ENCODE measurements at places on chromosomes 7 and 10.

GRCh38 chr7:92716825-92717580 is 119.4 kb downstream of the CDK6 start:
- no peak for DNase-seq

GRCh38 chr7:18534481-18534880 is 38.9 kb downstream of the HDAC9 start:
- DNase-seq, result no peak

DNA sequence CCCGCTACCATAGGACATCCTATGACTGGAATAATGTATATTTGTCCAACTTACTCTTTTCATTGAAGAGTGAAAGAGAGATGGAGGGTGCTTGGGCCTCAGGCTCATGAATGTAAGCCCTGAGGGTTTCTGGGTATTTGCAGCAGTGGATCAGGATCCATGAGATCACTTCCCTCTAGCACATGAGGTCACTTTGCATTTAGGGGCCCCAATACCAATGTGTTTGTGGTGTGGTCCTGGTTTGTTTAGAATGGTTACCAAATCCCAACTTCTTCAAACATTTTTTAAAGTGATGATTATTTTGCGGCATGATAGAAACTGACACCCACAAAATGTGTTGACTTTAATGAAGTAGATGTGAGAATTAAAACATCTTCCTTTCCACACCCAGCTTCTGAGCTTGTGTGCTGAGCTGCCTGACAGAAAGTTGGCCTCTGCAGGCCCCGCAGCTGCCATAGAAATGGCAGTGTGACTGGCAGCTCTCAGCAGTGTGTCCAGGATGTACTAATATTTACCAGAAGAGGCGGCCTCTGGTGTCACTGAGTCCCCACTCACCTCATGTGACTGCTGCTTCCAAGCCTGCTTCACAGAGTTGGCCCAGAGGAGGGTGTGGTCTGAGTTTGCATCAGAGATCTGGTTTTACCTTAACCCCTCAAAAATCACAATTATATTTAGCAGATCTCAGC is 447.6 kb upstream of the NPVF start:
- DNase-seq, result no peak

DNA sequence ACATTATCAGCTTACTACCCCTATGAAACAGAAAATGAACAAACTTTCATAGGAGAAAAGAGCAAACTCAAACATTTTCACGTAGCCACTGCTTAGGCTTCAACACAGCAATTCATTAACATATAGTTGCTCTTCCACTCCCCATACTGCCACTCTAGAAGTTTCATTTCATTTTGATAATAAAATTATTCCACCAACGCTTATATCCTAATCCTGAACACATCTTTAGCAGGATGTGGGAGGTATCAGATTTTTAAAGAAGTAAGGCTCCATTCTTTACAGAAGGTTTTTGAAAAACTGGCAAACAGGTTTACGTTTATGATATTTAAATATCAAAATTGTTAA is 77.5 kb upstream of the ANK3 start:
- DNase-seq, result no peak

DNA sequence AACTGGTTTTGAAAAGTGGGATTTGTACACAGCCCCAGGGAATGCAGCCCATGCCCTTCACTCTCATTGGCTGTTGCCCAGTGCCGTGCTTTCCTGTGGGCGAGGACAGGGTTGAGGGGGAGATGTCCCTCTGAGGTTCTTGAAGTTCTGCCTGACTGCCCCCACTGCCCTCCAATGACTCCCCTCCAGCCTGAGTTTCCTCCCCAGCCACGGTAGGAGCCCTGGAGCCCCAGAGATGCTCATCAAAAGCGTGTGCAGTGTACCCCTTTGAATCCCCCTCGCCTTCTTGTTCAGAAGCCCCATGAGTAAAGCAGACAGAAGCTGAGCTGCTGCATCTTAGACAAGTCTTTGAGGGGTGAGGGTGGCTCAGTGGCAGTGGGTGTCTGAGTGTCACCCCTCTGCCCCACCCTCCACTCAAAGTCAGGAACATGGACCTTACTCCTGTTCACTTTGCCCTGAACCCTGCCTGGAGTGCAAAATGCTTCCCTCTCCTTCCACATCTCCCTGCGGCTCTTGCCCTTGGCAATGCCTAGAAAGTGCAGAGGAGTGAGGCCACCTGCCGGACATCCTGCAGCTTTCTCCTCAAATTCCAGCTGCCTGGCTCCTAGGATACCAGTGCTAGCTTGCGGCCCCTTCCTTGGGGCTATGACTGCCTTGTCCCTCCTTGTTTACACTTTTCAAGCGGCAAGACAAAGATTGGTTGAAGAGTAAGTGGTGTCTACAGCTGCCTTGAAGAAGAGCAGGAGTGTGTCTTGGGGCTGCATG is 19.9 kb downstream of the FAM241B start:
- no peak for DNase-seq

GRCh38 chr7:150855476-150856302 is 3.4 kb downstream of the AOC1 start:
- no peak for DNase-seq

DNA sequence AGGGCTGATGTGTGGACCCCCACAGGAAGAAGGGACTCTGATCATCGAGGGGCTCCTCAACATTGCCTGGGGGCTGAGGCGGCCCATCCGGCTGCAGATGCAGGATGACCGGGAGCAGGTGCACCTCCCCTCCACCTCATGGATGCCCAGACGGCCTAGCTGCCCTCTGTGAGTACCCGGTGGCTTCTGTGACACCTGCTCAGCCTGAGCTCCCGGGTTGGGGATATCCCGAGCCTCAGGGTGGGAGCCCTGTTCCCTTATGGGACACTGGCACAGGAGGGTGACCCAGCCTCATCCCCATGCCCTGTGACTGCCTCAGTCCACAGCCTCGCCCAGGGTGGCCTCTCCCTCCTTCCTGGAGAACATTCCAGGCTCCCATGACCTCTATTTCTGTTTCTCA is 3.9 kb upstream of the DEPP1 start:
- no peak for DNase-seq

GRCh38 chr7:135167365-135167917 is 3.1 kb downstream of the CYREN start:
- DNase-seq, result no peak

GRCh38 chr7:88204525-88205110 is 15.2 kb downstream of the SRI start:
- DNase-seq, result no peak

- DNase-seq, result no peak
Measured at GRCh38 chr10:133461027-133461426, 7.3 kb downstream of the SCART1 start.
